ENCODE measurements at places on chromosomes 16 and 17.

DNA sequence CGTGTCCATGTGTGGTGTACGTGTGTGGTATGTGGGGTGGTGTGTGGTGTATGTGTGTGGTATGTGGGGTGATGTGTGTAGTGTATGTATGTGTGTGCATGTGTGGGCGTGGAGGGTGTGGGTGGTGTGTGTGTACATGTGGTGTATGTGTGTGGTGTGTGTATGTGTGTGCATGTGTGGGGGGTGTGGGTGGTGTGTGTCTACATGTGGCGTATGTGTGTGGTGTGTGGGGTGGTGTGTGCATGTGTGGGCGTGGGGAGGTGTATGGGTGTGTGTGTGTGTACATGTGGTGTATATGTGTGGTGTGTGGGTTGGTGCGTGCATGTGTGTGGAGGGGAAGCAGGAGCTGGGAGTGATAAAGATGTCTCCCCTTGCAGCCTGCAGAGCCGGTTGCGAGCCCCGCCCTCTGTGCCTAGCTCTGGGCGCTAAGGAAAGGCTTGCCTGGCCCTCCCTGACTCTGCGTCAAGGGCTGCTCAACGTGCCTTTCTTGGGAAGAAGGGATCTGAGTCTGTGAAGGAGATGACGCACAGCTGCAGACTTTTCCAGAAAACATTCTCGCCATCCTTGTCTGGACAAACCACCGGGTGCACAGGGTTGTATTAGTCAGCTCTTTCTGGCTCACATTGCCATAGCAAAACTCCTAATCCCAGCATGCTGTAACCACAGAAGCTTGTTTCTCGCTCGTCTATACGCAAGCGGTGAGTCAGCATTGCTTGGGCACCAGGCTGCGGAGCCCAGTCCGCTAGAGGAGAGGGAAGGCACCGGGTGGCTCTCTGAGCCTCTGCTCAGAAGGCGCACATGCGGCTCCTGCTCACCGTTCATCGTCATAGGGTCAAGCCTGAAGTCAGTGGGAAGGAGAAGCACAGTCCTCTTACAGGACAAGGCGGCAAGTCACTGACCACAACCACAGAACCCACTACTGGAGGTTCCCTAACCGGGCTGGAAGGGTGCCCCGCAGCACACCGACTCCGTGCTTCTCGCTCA, 2.0 kb upstream of the CD300H start:
- no peaks in the 10 kb centered on the region for H3K4me1 ChIP-seq
- H3K4me3 ChIP-seq, result no peak overlapping the region
- no peak overlapping the region for H3K27ac ChIP-seq
- peaks cover 20% of the 10 kb centered on the region for H3K27me3 ChIP-seq

DNA sequence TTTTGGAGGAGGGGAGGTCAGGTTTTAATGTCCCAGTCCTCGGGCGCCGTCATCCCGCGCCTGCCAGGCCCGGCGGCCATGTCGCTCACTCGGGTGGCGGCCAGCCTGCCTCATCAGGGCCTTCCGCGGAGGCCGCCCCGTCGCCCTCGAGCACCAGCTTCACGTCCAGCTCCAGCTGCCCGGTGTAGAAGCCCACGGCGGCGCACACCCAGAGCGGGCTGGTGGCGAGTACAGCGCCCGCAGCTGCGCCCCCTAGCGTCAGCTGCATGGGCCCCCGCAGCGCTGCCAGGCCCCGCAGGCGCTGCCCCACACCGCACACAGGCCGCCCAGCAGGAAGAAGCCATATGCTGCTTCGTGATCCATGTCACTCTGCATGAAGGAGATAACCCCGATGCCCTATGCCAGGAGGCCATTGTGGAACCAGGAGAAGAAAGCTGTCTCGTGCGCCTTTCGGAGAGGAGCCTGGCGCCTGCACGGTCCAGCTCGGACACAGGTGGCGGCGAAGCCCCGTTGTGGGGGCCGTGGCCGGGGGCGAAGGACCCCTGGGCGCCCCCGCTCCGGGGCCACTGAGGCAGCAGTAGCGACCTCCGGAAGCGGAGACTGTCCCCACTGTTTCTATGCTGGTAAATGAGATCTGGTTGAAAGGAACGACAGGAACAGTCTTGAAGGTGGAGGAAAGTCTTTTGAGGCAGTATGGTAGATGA, 9.6 kb downstream of the AP2B1 start:
- H3K4me3 ChIP-seq, result no peak overlapping the region
- DNase-seq, result no peak
- H3K27me3 ChIP-seq, result no peaks in the 10 kb centered on the region
- no peak overlapping the region for H3K27ac ChIP-seq
- H3K4me1 ChIP-seq, result no peaks in the 10 kb centered on the region

GRCh38 chr16:84528322-84528721, 23.9 kb upstream of the MEAK7 start:
- DNase-seq, result no peak
- H3K27me3 ChIP-seq, result no peaks in the 10 kb centered on the region
- no peak overlapping the region for H3K4me3 ChIP-seq
- peaks cover 48% of the 10 kb centered on the region for H3K4me1 ChIP-seq
- H3K27ac ChIP-seq, result no peak overlapping the region
- no peaks in the 10 kb centered on the region for H3K36me3 ChIP-seq

GRCh38 chr17:19338031-19338990, 24.2 kb downstream of the B9D1 start:
- no peak overlapping the region for H3K4me3 ChIP-seq
- no peaks in the 10 kb centered on the region for H3K36me3 ChIP-seq
- H3K27me3 ChIP-seq, result no peaks in the 10 kb centered on the region
- H3K4me1 ChIP-seq, result peaks cover 36% of the 10 kb centered on the region
- DNase-seq, result peak; percentile 67

- H3K4me1 ChIP-seq, result peaks cover 21% of the 10 kb centered on the region
- no peaks in the 10 kb centered on the region for H3K36me3 ChIP-seq
- peaks cover 4% of the 10 kb centered on the region for H3K27me3 ChIP-seq
- no peak overlapping the region for H3K4me3 ChIP-seq
- H3K27ac ChIP-seq, result no peak overlapping the region
- peak; percentile 37 for DNase-seq
These were observed 4.8 kb upstream of the MT2A start for GRCh38 chr16:56603589-56603988.

DNA sequence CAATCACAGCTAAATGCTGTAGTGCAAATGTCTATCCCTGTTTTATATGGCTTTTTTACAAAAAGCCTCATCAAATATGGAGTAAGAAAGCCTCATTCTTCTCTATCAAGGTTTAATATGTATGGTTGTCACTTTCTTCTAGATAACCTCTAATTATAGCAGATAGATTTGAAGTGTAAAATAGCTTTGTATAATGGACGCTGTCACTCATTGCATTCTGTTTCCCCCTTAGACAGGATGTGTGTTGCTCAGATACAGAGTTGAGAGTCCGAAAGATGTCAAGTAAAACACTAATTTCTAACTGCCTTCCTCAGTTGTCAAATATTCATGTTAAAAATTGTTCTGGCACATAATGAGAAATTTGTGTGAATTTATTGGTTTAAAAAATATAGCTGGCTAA, 88.0 kb downstream of the NLK start:
- H3K27me3 ChIP-seq, result no peaks in the 10 kb centered on the region
- H3K4me1 ChIP-seq, result no peaks in the 10 kb centered on the region
- H3K4me3 ChIP-seq, result no peak overlapping the region
- no peak overlapping the region for H3K27ac ChIP-seq
- no peak for DNase-seq
- H3K36me3 ChIP-seq, result peaks cover 47% of the 10 kb centered on the region

DNA sequence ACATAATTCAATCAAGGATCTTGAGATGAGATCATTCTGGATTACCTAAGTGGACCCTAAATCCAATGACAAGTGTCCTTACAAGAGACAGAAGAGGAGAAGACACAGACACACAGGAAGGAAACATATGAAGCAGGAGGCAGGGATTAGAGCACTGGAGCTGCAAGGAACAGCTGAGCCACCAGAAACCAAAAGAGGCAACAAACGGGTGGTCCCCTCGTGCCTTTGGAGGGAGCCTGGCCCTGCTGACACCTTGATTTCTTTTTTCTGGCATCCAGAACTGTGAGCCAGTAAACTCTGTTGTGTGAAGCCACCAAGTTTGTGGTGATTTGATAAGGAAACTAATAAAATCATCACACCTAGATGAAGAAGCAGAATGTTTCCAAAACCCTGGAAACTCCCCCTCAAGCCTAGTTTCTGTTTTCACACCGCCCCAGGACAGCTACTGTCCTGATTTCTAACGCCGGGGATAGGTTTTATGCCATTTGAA, 115.2 kb downstream of the PITPNC1 start:
- no peaks in the 10 kb centered on the region for H3K36me3 ChIP-seq
- DNase-seq, result no peak
- H3K27ac ChIP-seq, result no peak overlapping the region
- peaks cover 36% of the 10 kb centered on the region for H3K4me1 ChIP-seq
- H3K27me3 ChIP-seq, result no peaks in the 10 kb centered on the region

- no peak for DNase-seq
- H3K4me1 ChIP-seq, result peaks cover 22% of the 10 kb centered on the region
- H3K27me3 ChIP-seq, result no peaks in the 10 kb centered on the region
- peaks cover 9% of the 10 kb centered on the region for H3K36me3 ChIP-seq
- no peak overlapping the region for H3K4me3 ChIP-seq
These were observed 80.2 kb upstream of the DOC2B start for GRCh38 chr17:261635-262034.

- H3K27me3 ChIP-seq, result peaks cover 68% of the 10 kb centered on the region
- H3K36me3 ChIP-seq, result no peaks in the 10 kb centered on the region
- DNase-seq, result no peak
- H3K4me3 ChIP-seq, result no peak overlapping the region
- H3K27ac ChIP-seq, result no peak overlapping the region
These were observed 11.7 kb upstream of the HS3ST3B1 start for GRCh38 chr17:14289162-14289561.

- H3K4me1 ChIP-seq, result no peaks in the 10 kb centered on the region
- no peak for DNase-seq
- H3K27me3 ChIP-seq, result no peaks in the 10 kb centered on the region
- H3K4me3 ChIP-seq, result no peak overlapping the region
These were observed 191.1 kb downstream of the CHD9NB start for GRCh38 chr16:52861614-52862022.

DNA sequence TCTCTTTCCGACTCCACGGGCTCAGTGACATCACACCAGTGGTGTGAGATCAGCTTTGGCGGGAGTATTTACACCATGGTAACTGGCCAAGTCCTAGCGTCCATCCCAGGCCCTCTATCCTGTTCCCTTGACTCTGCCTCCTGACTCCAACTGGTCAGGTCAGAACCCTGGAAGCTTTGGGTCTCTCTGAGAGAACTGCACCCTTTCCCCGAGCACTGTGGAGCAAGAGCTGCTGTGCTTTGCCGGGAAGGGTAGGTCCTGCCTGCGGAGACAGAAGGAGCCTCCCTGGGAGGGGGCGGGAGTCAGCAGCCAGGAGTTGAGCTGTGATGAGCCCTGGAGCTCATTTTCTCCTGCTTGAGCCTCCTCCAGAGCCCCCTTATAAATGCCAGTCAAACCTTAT, 212.1 kb upstream of the TNRC6C start:
- no peaks in the 10 kb centered on the region for H3K27me3 ChIP-seq
- no peaks in the 10 kb centered on the region for H3K4me1 ChIP-seq
- no peaks in the 10 kb centered on the region for H3K36me3 ChIP-seq
- H3K27ac ChIP-seq, result no peak overlapping the region

DNA sequence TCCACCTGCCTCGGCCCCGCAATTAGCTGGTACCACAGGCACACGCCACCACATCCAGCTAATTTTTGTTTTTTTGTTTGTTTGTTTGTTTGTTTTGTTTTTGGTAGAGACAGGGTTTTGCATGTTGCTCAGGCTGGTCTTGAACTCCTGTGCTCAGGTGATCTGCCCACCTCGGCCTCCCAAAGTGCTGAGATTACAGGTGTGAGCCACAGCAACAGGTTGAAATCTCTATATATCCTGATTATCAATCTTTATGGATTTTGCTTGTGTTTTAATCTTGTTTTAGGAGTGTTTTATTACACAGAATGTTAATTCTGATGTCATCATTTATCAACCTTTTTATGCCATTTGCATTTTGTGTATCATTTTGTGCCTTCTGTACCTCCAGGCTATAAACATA, 48.2 kb downstream of the RAB11FIP4 start:
- no peak overlapping the region for H3K27ac ChIP-seq
- no peaks in the 10 kb centered on the region for H3K36me3 ChIP-seq
- no peak for DNase-seq
- no peaks in the 10 kb centered on the region for H3K27me3 ChIP-seq

GRCh38 chr17:61457226-61457983, 5.2 kb downstream of the TBX4 start:
- no peak overlapping the region for H3K27ac ChIP-seq
- no peak for DNase-seq
- peak overlapping the region; percentile 32 for H3K4me3 ChIP-seq
- peaks cover 100% of the 10 kb centered on the region for H3K27me3 ChIP-seq
- H3K4me1 ChIP-seq, result peaks cover 20% of the 10 kb centered on the region
- H3K36me3 ChIP-seq, result no peaks in the 10 kb centered on the region

GRCh38 chr17:4742629-4743028, 2.9 kb upstream of the CXCL16 start:
- DNase-seq, result no peak
- H3K27me3 ChIP-seq, result no peaks in the 10 kb centered on the region
- H3K4me1 ChIP-seq, result peaks cover 23% of the 10 kb centered on the region
- H3K4me3 ChIP-seq, result no peak overlapping the region
- no peaks in the 10 kb centered on the region for H3K36me3 ChIP-seq

GRCh38 chr16:10609402-10609774, 29.0 kb upstream of the EMP2 start:
- no peaks in the 10 kb centered on the region for H3K27me3 ChIP-seq
- no peak overlapping the region for H3K4me3 ChIP-seq
- peaks cover 15% of the 10 kb centered on the region for H3K4me1 ChIP-seq
- H3K36me3 ChIP-seq, result no peaks in the 10 kb centered on the region
- H3K27ac ChIP-seq, result peak overlapping the region; percentile 9
- DNase-seq, result no peak

GRCh38 chr17:33401249-33401648, 108.2 kb upstream of the ASIC2 start:
- no peak for DNase-seq
- H3K4me1 ChIP-seq, result no peaks in the 10 kb centered on the region
- H3K27me3 ChIP-seq, result peaks cover 17% of the 10 kb centered on the region
- H3K27ac ChIP-seq, result no peak overlapping the region
- no peaks in the 10 kb centered on the region for H3K36me3 ChIP-seq

DNA sequence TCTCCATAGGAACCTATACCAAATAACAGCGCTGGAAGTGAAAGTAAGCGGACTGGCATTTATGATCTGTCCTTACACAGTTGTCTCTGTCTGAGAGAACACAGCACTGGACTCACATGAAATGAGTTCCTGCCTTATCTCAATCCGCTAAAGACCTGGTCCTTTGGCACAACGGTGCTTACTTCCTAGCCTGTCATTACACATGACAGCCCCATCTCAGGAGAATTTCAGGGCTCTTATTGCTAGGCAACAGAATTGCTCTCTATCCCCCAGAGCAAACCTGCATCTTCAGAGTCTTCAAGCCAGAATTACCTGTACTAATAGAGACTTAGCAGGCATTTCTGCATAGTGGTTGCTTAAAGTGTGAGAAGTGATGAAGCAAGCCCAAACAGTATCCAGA, 4.3 kb downstream of the KCNJ2 start:
- H3K4me1 ChIP-seq, result peaks cover 37% of the 10 kb centered on the region
- no peaks in the 10 kb centered on the region for H3K27me3 ChIP-seq
